DMS79 (cell line): ENCODE measurements at places on chromosomes 11 and 22.

- DNase-seq, result no peak
These were observed 37.2 kb downstream of the RTN4R start for GRCh38 chr22:20230777-20231420.

- DNase-seq, result no peak
These were observed 31.7 kb downstream of the IGF2 start for GRCh38 chr11:2107521-2107920.

DNA sequence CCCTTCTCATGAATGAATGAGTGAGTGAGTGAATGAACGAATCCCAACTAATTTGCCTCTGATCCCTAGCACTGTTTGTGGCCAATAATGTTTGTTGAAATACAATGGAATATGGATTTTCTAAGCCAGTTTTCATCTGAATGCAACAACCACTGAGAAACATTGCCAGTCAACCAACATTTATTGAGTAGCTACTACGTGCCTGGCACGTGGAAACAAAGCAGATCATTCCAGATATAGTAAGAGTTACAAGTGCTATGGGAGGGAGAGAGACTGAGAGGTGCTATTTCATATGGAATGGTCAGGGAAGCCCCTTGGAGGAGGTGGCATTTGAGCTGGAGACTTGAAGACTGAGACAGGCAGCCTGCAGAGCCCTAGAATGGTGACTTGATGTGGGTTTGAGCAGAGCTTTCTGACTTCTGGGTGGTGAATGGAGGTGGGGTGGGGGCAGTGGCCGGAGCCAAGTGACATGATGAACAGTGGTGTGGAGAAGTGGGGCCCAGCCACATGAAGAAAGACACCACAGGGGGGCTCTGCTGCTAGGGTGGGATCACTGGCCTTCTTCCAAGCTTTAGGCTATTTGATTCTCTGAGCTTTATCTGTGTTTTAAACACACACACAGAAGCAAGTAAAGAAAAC lies 35.1 kb upstream of the SMTN start:
- DNase-seq, result no peak

DNA sequence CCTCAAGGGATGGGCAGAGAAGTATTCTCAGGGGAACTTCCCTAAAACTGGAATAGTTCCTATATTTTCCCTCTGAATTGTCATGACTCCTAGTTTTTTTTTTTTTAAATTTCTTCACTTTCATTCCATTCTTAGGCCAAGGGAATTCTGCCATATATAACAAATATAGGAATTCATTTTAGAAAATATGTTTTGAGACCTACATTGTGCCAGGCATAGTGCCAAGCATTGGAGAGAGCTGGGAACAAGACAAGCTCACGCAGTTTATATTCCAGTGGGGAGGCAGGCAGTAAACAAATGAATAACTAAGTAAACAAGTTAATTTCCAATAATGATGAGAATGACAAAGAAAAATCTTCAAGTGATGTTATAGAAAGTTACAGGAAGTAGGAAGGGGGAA lies 2.6 kb upstream of the NPTXR start:
- DNase-seq, result no peak

DNA sequence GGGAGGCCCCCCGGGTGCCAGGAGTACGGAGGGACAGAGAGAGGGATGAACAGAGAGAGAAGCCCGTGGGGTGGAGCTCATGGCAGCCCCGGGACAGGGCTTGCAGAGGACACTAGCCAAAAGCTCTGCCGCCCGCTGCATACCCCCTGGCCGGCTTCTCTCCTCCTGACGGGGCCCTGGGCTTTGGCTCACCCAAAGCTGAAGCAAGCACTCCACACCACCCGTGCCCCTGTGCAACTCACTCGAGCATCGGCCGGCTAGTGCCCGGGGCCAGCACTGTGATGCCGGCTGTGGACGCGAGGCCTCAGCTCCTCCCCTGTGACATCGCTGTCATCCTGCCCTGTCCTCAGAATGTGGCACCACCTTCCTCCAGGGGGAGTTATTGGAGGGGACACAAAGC lies 429.6 kb downstream of the BRD1 start:
- DNase-seq, result no peak

GRCh38 chr22:25754527-25755202 lies 12.7 kb downstream of the MYO18B start:
- no peak for DNase-seq

- DNase-seq, result no peak
These were observed 643.6 kb downstream of the ETS1 start for GRCh38 chr11:127943763-127944162.

DNA sequence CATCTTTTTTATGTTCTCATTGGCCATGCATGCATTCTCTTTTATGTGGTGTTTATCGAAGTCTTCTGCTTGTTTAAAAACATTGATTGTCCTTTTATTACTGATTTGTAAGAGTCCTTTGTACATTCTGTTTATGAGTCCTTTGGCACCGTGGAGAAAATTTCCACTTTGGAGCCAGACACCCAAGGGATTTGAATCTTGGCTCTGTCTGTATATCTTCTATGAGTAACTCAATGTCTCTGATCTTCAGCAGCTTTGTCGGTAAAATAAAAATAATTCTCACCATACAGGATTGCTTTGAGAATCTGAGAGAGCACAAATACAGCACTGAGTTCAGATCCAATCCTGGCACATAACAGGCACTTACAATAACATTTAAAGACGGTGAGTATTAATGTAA lies 12.8 kb upstream of the SORL1 start:
- no peak for DNase-seq

GRCh38 chr11:2587976-2588748 lies 111.6 kb downstream of the KCNQ1OT1 start:
- DNase-seq, result no peak

DNA sequence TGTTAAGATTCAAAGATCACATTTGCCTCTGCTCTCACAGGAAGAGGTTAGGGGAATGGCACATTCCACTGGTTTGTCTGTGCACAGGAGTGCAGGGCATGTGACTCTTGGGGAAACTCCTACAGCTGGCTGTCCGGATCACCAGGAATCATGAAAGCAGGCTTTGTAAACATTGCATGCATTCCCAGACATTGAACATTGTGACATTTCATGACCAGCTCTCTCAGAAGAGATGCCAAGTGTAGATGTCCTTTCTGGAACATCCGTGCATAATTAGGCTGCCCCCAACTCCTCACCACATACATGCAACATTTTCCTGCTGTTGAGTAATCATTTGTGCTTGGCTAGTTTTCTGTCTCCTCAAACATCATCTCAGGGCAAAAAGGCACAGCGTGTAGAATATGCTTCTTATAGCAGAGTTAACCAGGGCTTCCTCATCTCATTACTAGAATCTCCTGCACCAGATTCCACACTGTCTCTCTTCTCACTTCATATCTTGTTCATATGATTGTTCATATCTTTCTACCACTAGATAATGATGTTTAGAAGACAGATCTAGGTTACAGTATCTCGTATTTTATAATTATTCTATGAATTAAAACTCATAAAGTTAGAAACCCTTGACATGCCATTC lies 694.7 kb downstream of the NTM start:
- no peak for DNase-seq

DNA sequence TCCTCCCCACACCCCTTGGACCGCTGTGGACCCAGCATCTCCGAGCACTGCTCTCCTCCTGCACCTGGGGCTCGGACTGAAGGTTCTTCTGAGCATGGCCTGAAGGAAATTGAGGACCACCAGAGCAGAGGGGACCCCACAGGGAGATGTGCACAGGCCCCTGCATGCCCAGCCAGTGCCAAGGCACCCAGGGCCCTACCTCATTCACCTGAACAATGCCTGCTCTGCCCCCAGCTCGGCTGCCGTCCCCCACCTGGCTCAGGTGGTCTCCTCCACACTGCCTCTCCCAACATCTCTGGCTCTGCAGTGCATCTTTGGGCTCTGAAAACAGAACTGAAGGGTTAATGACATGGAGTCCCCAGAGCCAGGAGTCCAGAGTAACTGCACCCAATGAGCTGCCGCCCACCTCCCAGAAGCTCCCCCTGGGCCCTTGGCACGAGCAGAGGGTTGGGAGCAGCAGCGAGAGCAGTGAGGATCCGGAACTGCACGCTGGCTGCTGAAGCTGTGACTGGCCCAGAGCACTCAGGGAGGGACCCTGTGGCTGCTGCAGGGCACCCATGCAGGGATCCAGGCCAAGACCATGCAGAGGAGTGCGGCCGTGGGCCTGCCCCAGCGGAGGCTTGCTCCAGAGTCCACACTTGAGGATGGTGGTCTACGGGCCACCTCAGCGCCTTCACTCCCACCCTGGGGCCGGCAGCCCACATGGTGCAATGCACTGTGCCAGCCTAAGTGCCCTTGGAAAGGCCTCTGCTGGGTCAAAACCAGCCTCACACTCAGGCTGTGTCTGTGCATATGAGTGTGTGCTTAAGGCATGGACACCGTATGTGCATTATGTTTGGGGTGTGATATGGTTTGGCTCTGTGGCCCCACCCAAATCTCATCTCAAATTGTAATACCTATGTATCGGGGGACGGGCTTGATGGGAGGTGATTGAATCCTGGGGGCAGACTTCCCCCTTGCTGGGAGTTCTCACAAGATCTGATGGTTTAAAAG lies 686.1 kb downstream of the TBC1D22A start:
- no peak for DNase-seq

DNA sequence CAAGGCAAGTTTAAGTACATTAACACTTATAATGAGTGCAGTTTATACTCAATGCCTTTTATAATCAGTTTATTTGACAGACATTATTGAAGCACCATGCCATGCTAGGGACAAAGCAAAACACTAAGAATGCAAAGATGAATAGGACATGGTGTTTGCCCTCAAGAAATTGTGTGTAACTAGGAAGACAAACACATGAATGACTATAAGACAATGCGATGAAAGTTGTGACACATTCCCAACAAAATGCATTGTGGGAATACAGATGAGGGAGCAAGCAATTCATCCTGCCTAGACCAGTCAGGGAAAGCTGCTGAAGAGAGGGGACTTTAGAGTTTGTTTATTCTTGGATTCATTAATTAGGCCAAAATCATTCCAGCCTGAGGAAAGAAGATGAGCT lies 133.8 kb upstream of the TRPC6 start:
- no peak for DNase-seq

- DNase-seq, result no peak
These were observed 13.2 kb upstream of the AMPD3 start for GRCh38 chr11:10441652-10442503.

DNA sequence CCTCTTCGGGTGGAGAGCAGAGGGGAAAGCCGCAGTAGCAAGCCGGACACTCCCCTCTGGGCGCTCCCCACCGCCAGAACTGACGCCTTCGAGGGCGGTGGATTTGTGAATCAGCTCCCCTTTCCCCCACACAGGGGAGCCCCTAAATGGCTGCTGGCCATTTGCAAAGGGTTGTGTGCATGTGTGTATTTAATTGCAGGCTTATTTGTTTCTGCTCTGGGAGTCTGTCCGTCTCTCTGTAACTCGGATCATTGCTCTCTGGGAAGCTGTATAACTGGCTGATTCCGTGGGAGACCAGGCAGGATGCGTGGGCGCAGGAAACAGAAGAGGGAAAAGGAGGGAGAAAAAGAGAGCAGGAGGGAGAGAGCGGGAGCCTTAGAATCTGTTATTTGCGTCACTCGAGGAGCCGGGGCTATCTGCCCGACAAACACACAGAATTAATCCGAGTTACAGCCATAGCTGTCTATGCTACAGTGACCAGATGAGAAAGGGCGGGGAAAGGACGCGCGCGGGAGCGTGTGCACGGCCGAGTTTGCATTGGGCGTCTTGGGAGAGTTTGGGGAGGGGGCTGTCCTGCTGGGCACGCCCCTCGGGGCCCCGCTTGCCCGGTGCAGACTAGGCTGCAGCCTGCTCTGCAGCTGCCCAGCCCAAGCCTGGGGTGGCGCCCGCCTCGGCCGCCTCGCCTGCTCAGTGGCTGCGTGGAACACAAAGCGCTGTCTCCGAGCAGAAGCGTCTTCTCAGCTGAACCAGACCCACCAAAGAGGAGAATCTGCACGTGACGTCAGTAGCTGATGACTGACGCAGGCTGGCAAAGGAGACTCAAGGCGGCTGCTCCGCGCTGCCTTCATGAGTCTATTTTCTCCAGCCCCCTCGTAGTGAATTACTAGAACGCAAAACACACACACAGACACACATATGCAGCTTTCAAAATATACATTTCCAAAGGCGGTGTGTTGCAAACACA lies 105.3 kb upstream of the HSD17B12 start:
- peak; percentile 20 for DNase-seq

DNA sequence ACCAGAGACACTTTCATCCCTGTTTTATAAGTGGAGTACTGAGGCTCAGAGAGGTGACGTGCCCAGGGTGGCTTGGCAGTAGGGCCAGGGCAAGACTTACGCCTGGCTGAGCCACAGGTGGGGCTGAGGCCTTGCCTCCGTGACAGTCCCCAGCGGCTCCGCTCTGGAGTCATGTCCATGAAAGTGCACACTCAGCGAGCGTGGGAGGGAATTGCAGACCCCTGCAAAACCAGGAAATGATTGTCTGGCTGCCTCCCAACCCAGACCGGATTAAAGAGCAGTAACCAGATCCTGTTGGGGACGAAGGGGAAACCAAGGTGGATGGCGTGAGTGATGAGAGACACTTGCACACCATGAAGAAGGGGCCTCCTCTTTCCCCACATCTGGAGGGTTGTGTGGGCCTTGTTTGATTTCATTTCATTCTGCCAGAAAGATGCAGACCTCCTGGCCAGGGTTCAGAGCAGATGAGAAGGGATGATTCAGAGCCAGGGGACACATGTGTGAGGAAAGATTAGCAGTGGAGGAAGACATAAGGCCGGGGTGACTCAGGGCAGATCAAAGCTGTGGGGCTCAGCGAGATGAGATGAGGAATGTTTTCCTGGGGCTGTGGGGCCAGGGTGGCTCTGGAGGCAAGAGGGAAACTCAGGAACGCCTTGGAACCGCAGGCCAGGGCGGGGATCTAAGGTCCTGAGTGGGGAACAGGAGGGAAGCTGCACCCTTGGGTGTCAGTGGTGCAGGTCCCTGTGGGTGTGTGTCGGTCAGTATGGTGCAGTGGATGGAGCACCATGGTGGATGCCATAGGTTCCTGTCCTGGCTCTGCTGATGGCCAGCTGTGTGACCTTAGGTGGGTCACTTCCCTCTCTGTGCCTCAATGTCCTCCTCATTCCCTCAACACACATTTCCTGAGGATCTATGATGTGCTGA lies 29.9 kb upstream of the LRRC32 start:
- DNase-seq, result no peak

DNA sequence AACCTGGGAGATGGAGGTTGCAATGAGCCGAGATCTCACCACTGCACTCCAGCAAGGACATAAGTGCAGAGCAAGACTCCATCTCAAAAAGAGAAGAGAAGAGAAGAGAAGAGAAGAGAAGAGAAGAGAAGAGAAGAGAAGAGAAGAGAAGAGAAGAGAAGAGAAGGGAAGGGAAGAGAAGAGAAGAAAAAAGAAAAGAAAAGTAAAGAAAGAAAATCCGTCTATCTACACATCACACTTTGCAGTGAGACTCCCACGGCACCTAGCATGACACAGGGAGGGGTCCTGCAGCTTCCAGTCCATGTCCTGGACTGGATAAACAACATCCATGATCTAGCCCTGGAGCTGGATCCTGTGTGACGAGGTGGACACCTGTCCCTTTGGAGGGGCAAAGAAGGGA lies 4.0 kb upstream of the PPARA start:
- DNase-seq, result no peak
